ENCODE measurements at places on chromosomes 4 and X.
A peak's percentile ranks its signal among the peaks of the same experiment; 100 is the strongest.

GRCh38 chrX:84873176-84873575 is 130.5 kb upstream of the APOOL start:
- no peak for DNase-seq

- DNase-seq: no peak
Measured at GRCh38 chrX:1185561-1185960, 26.9 kb downstream of the CRLF2 start.

DNA sequence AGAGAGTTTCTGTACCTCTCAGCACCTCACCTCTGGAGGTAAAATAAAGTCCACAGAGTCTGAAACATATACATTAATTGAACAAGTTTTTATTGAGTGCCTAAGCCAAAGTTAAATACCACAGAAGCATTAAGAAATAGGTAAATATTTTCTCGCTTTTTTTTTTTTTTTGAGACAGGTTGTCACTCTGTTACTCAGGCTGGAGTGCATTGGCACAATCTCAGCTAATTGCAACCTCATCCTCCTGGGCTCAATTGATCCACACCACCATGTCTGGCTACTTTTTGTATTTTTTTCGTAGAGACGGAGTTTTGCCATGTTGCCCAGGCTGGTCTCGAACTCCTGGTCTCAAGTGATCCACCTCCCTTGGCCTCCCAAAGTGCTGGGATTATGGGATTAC is 10.1 kb upstream of the FNIP2 start:
- no peak for DNase-seq

GRCh38 chrX:117985241-117985640 is 131.4 kb downstream of the KLHL13 start:
- DNase-seq: no peak

DNA sequence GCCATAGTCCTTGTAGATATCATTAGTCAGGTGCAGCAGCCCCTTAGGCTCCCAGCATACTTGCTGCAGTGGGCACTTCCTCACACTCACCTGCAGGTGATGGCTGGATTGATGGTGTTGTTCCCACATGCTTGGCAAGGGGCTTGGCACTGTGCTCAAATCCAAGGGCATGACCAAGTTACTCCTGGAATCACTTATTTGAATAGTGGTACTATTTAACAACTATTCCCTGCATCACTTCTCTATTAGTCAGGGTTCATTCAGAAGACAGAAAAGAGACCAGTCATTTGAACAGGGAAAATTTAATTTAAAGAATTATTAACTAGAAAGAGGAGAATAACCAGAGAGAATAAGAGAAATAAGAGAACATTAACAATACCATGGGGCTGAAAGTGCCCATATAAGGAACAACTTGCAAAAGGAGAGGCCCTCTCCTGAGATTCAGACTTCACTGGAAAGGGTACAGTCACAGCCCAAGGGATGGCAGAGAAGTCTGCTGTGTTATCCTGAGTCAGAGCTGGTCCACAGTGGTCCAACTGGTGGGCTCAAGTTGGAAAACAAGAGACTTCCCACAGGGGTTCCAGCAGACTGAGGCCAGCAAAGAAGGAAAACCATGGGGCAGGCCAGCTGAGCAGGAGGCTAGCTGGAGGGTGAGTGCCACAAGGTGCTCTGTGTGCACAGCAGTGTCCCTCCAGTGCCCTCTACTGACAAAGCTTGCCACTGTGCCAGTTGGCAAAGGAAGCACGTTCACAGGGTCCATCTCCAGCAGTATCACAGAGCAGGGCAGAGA is 9.8 kb downstream of the SPP1 start:
- peak; percentile 43 for DNase-seq

DNA sequence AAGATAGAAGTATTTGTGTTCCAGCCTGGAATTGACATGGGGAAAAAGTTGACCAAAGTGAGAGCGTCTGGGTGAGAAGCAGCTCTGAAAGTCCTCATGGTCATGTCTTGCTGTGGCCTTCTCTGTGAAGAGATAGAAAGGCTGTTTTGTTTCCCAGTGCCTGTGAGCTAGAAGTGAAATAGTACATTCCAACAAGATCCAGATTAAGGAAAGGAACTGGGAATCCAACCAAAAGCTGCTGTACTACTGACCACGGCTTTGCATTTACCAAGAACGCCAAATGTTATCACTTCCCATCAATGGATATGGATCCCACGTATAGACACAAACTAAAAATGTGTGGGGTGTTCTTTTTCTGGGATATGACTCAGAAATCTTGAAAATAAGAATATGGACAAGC is 51.2 kb downstream of the TENM3 start:
- no peak for DNase-seq

DNA sequence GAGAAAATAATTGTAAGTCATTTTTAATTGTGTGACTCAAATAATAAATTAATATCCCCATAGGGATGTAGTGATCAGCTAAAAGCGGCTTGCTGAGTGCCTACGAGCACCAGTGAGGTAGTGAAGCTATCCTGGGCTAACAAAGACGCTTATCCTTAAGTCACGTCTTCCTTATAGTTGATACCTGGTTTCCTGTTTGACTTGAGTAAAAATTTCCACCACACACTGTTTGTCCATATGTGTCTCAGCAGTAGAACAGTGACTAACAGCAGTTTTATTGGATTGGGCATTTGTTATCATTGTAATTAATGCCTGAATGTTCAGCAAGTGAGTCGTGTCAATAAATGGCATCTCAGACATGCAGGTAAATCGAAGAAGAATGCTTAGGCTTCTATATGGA is 241.1 kb downstream of the GRXCR1 start:
- DNase-seq: no peak

- DNase-seq: no peak
Measured at GRCh38 chrX:77450996-77451395, 3.8 kb downstream of the FGF16 start.

DNA sequence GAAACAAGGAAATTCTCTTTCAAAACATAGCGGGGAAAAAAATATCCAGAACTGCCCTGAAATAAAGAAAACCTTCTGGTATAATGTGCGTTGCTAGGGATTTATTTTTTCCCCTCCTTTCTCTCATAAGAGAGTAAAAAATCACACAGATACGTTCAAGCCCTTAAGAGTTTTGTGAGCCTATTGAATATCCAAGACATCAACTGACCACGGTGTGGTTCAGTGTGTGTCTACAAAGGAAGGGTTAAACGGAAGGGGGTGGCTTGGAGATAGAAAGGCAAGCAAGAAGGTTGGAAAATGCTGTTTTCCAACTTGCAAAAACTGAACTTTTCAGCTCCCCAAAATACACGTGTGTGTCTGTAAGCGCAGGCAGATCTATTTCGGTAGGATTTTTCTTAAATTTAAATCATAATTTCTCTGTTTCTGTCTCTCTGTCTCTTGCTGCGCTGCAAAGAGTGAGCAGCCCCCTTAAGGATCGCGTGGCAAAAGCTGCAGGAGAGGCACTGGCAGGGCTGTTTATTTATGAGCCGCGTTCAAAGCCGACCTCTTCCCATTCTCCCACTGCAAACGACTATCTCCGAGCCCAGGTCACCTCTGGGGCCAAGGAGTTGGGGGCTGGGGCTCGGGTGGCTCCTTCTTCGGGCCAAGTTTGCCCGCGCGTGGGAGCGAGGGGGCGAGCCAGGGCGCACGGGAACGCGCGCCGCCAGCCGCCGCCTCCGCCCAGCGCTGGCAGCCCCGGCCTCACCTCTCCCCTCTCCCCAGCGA is 492 bp upstream of the SLIT2 start:
- DNase-seq: no peak

DNA sequence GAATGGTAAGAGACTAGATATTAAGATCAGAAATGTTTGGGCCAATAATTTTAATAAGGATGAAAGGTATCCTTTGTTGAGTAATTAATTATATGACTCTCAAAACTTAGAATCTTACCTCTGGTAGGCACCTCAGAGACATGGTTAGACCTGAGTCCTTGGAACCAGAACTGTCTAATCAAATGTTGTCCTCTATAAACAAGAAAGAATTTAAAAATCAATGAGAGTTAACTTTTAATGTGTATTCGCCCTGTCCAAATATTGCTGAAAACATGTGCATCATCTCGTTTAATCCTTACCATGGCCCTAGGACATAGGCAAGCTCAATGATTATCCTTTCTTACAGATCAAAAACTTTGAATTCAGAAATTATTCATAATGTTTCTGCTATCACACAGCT is 24.0 kb upstream of the NUDT11 start:
- DNase-seq: no peak

DNA sequence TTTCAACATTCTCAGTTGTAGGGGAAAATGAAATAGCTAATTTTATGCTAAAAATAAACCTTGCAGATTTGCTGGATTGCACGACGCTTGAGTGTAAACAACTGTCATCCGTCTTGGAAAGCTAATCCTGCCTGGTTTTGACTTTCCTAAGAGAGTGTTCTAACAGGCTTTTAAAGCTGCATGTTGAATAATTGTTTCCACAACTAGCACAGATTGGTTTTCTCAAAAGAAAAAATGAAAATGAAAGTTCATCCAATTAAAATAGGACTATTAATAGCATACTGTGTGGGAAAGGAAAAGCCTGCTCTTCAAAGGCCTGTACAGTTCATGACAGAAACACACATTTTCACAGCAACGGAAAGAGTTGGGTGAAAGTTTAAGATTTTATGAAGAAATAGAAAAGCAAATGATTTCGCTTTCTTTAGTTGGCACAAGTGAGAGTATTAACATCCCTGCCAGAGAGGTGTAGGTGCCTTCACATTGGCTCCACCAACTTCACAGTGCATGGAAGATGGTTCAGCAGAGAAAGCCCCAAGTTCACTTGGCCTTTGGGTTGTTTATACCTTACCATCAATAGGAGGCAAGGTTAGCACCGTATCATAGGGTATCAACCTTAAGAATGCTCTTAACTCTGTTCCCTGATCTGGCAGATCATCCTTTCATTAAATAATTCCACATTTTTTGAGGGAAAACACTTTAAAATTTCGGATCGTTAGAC is 140.0 kb upstream of the GUCY1A1 start:
- DNase-seq: peak; percentile 72

- no peak for DNase-seq
Measured at GRCh38 chr4:52638717-52639116, 20.4 kb downstream of the USP46 start.

- DNase-seq: no peak
Measured at GRCh38 chr4:10727140-10727880, 42.7 kb upstream of the CLNK start.

DNA sequence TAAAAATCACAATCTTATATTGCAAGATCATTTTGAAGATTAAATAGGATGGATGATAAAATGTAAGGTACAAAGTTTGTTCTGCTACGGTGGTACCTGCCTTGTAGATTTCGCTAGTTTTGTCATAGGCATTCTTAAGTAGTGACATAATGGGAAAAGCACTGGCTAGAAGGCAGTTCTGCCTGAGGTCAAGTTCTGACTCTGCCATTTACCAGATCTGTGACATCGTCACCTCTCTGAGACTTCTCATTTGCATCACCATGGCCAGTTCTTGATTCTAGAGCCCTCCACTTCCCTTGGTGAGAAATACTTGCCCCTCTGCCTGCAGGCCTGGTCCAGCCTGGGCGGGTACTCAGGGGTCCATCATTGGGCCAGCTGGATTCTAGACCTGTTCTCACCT is 85.2 kb downstream of the HS3ST1 start:
- no peak for DNase-seq

- DNase-seq: no peak
Measured at GRCh38 chrX:7606039-7606652, 236.8 kb upstream of the VCX start.

DNA sequence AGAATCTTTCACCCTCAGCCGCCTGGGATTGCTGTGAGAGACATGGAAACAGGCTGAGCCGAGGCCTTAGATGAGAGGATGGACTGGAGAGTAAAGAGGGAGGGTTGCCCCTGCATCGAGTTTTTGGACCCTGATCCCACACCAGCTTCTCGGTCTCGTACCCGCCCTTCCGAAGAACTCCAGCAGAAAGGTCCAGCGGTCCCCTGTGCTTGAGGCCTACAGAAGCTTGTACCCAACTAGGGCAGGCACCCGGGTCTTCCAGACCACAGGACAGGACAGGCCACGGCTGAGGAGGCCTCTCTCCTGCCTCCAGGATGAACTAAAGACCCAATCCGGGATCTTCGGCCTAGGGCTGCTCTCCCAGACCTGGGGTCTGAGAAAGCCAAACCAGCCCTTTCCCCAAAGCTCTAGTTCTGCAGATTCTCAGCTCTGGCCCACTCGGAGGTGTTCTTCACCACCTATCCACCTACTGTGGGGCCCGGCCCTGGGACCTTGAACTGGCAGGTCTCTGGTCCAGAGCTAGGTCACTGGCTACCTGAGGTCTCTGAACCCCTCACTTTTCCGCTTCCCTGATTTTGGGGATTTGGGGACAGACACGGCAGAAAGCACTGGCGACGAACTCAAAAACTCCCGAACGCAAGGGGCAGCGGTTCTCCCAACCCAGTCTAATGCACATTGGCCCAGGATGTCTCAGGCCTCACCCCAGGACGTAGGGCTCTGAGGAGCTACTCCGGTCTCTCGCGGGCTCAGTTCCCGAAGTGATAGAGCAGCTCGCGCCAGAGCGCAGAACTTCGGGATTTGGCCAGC is 1.1 kb downstream of the NKX3-2 start:
- no peak for DNase-seq

GRCh38 chr4:10728016-10728415 is 43.4 kb upstream of the CLNK start:
- DNase-seq: no peak

DNA sequence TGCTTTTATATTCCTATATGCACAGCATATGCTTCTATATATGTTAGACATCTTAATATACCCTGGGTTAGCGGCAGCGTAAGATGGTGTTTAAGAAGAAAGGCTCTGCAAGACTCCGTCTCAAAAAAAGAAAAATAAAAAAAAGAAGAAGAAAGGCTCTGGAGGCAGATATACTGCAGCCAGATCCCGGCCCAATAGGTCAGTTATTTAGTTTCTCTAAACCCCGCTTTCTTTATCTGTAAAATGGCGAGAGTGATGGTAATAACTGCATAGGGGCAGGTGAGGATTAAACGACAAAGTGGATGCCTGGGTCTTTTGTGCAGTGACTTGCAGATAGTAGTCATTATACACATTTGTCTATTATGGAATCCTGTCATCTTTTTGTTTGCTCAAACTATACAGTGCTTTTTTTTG is 115.2 kb downstream of the NAA11 start:
- DNase-seq: no peak

- no peak for DNase-seq
Measured at GRCh38 chr4:134382478-134383227, 181.1 kb upstream of the PABPC4L start.
